NCI-H1092 treated with DMSO at 0.1 percent for 48 hours (cell line): ENCODE measurements at places on chromosomes 3 and 15.

GRCh38 chr3:104362319-104362718, 1004.4 kb upstream of the ALCAM start:
- DNase-seq: no peak

- no peak for DNase-seq
Observed at GRCh38 chr3:184620475-184621119, 59.0 kb downstream of the EPHB3 start.

- DNase-seq: no peak
Observed at GRCh38 chr15:98703126-98703685, 54.9 kb downstream of the IGF1R start.

GRCh38 chr15:85763673-85764633, 30.8 kb downstream of the KLHL25 start:
- no peak for DNase-seq

GRCh38 chr3:186520957-186521842, 23.0 kb downstream of the CRYGS start:
- DNase-seq: no peak

DNA sequence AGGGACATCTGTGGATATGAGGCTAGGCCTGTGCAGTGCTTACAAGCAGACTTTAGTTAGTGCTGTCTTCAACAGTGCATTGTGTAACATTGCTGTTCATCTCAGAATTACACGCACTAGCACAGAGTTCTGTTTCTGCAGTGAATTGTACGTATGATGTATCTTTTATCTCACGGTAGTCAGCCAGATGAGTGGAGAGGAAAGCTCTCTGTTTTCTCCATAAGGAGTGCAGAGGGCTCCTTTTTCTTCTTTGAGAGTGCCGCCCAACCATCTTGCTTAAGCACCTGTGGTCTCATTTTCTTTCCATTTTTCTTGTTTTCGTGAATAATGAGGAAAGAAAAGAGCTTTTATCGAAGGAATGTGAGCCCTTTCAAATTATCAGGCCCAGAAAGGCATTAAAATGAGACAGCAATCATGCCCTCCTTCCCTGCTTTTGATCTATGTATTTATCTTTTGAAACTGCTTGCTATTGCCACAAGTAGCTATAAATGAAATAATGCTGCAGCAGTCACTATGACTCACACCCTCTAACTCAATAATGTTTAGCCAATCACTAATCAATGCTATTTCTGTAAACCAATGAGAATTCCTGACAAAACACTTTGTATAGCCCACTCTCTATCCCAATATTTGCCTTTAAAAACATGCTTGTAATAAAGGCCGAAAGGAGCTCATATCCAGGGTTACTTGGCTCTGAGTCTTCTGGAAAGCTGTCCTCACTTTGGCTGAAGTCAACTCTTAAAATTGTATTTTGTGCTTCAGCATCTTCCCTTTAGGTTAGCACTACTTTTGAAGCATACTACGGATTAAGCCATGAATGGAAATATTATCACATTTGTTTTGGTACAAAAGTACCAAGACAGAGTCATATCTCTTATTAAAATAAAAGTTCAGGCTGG, 226.0 kb upstream of the P2RY1 start:
- no peak for DNase-seq

GRCh38 chr3:2838546-2839157, 271.5 kb downstream of the IL5RA start:
- no peak for DNase-seq

- no peak for DNase-seq
Observed at GRCh38 chr15:52254391-52254790, 41.2 kb downstream of the MYO5C start.

GRCh38 chr3:29919571-29919970, 638.7 kb downstream of the RBMS3 start:
- DNase-seq: no peak

GRCh38 chr3:106206146-106206545, 337.3 kb upstream of the CBLB start:
- DNase-seq: peak; percentile 23

DNA sequence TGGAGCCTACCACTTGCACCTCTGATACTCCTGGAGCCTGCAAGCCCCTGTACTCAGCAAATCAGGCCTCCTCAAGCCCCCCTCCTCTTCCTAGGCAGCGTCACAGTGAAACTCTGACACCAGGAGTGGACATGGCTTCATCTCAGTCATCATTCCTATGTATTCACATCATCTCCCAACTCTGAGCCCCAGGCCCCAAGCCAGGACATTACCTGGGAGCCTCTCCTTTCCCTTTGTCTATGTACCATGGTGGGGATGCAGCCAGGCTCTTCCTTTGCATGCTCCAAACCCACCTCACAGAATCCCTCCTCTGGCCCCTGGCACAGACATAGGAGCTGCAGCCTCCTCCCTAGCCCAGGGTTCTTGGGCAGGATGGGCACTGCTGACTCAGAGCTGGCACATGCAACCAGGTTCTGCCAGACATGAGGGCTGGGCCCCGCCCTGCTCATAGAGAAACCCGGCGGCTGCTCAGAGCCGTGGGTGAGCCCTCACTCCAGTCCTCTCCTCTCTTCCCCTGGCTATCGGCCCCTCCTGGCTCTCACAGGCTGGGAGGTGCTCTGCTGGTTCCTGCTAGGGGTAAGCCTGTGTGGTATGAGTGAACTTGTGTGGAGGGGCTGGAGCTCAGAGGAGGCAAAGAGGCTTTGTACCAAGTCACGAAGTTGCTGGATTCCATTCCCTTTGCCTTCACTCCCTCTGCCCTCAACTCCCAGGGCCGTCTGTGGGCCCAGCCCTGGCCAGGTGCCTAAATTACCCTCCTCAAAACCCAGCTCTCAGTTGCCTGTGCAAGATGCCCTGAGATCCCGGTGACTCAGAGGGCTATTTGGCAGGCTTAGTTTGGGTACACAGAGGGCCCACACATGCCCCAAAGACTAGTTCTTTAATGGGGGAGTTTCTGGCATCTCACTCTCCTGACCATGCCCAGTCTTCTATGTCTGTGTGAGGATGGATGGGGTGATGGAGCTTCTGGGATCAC, 1.9 kb upstream of the PLCD1 start:
- no peak for DNase-seq

- DNase-seq: no peak
Observed at GRCh38 chr3:39752751-39753150, 56.7 kb upstream of the MYRIP start.

- no peak for DNase-seq
Observed at GRCh38 chr15:77410701-77411618, 8.9 kb downstream of the PEAK1 start.

DNA sequence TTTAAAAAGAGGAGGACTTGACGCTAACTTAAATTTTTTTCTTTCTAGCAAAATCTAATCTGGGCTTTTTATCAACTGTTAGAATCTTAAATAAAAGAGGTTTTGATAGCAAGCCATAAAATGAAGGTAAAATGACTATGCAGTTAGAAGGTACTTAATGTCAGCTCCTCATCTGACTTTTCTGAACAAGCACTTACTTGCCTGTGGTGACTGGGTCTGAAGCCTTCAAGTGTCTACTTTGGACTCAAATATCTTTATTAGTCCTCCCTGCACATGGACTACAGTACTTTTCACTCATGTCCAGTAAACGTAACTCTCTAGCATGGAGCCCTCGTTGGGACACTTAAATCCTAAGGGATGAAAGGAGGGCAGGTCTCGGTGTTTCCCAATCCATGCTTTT, 135.9 kb downstream of the P2RY1 start:
- no peak for DNase-seq

GRCh38 chr15:78090422-78091063, 1.8 kb upstream of the SH2D7 start:
- DNase-seq: no peak

GRCh38 chr3:103968751-103969150, 1398.0 kb upstream of the ALCAM start:
- no peak for DNase-seq
